ENCODE measurements at places on chromosomes 4 and X. TPM values are rescaled to one million over a fixed set of nuclear protein-coding genes. Genes with fewer than 3 reads are reported as not detected.

- H3K4me3 ChIP-seq, result no peak overlapping the region
- no peak overlapping the region for H3K27ac ChIP-seq
- H3K36me3 ChIP-seq, result no peaks in the 10 kb centered on the region
- no peaks in the 10 kb centered on the region for H3K4me1 ChIP-seq
These were observed 887.1 kb upstream of the AGA start for GRCh38 chr4:178329226-178329872.

DNA sequence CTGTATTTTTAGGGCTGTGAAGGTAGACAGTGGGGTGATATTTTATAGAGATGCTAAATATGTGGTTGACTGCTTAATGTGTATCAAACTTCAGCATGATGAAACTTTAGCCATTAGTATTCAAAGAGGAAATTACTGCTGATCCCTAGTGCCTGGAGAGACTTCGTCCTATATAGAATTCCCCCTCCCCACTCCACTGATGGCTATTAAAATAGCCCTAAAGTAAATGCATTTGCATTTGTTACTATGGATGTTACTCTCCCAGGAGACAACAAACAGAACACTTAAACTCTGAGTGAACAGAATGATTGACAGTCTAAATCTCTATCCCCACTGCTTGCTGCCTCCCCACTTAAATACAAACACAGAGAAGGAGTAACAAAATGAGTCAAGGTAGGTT, 39.1 kb downstream of the ADGRL3 start:
- no peaks in the 10 kb centered on the region for H3K36me3 ChIP-seq
- no peak overlapping the region for H3K27ac ChIP-seq
- H3K4me1 ChIP-seq, result no peaks in the 10 kb centered on the region
- DNase-seq, result no peak
- no peaks in the 10 kb centered on the region for H3K27me3 ChIP-seq

GRCh38 chr4:175806727-175807126, 5.3 kb downstream of the GPM6A start:
- H3K27me3 ChIP-seq, result no peaks in the 10 kb centered on the region
- no peaks in the 10 kb centered on the region for H3K36me3 ChIP-seq
- H3K27ac ChIP-seq, result no peak overlapping the region
- no peaks in the 10 kb centered on the region for H3K4me1 ChIP-seq
- no peak for DNase-seq

DNA sequence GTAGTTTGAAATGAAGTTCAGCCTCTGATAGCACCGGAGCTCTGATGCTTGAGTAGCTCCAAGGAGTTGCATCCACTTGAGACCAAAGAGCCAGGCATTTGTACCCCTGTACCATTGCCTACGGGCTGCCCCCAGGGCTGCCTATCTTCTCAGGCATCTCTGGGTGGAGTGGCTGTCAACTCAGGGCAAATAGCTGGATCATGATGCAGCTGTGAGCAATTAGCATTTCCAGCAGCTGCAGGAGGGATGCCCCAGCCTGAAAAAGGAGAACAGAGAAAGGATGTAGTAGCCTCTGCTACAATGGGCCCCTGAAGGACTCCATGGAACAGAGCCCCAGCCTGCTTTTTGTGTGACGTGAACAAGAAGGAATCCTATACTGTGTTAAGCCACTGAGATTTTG, 492.6 kb downstream of the BCOR start:
- H3K4me3 ChIP-seq, result no peak overlapping the region
- no peaks in the 10 kb centered on the region for H3K4me1 ChIP-seq

DNA sequence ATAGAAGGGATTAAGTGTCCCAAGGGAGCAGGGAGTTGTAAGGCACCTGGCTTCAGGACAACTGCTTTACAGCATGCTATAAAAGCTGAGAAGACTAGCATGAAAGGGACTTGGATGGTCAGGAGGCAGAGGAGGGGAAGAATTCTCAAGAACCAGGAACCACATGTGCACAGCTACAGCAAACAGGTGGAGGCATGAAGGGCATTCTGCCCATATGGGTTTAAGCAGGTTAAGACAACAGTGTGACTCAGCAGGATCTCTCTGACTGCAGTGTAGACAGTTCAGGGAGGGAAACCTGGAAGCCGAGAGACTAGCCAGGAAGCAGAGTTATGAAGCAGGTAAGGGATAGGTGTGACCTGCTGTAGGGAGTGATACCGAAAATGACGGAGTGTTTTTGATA, 117.0 kb downstream of the DHRSX start:
- no peak overlapping the region for H3K4me3 ChIP-seq
- no peaks in the 10 kb centered on the region for H3K36me3 ChIP-seq
- H3K27ac ChIP-seq, result no peak overlapping the region
- H3K4me1 ChIP-seq, result no peaks in the 10 kb centered on the region

- H3K4me3 ChIP-seq, result no peak overlapping the region
- DNase-seq, result no peak
- H3K4me1 ChIP-seq, result no peaks in the 10 kb centered on the region
- H3K36me3 ChIP-seq, result peaks cover 35% of the 10 kb centered on the region
These were observed 29.0 kb downstream of the DDX60L start for GRCh38 chr4:168451331-168451730.

GRCh38 chr4:162847945-162848549, 318.6 kb downstream of the NAF1 start:
- H3K27me3 ChIP-seq, result no peaks in the 10 kb centered on the region
- no peak overlapping the region for H3K4me3 ChIP-seq
- H3K4me1 ChIP-seq, result no peaks in the 10 kb centered on the region
- no peak overlapping the region for H3K27ac ChIP-seq
- no peaks in the 10 kb centered on the region for H3K36me3 ChIP-seq

GRCh38 chr4:82429728-82430192, 502 bp downstream of the HNRNPDL start:
- DNase-seq, result no peak
- peak overlapping the region; percentile 98 for H3K27ac ChIP-seq
- peak overlapping the region; percentile 93 for H3K4me3 ChIP-seq

GRCh38 chr4:137029026-137029425, 503.3 kb downstream of the PCDH18 start:
- DNase-seq, result no peak
- H3K27me3 ChIP-seq, result no peaks in the 10 kb centered on the region
- no peaks in the 10 kb centered on the region for H3K4me1 ChIP-seq
- no peaks in the 10 kb centered on the region for H3K36me3 ChIP-seq
- no peak overlapping the region for H3K4me3 ChIP-seq

- no peak for DNase-seq
- H3K27me3 ChIP-seq, result no peaks in the 10 kb centered on the region
- no peak overlapping the region for H3K4me3 ChIP-seq
- H3K27ac ChIP-seq, result no peak overlapping the region
These were observed 124.7 kb downstream of the HNRNPD start for GRCh38 chr4:82248903-82249632.

- no peak for DNase-seq
- no peaks in the 10 kb centered on the region for H3K36me3 ChIP-seq
- H3K27ac ChIP-seq, result no peak overlapping the region
- H3K27me3 ChIP-seq, result no peaks in the 10 kb centered on the region
- H3K4me1 ChIP-seq, result no peaks in the 10 kb centered on the region
- no peak overlapping the region for H3K4me3 ChIP-seq
These were observed 626.5 kb upstream of the CPEB2 start for GRCh38 chr4:14375816-14376215.

DNA sequence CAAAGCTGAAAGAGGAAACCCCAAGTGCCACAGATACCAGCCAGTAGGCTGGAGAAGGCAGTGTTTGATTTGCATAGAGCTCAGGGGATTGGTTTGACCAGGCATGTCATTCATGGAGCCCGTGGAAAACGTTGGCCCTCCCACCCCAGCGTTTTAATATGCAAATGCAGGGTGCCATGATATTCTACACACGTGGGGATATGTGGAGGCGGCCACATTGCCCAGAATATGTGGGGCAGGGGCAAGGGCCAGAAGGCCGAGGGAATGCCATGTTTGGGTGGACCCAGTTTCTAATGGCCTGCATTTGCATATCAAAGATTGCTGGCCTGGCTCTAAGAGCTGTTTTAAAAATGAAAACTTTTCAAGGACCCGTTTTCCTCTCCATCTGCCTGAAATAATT, 71.1 kb downstream of the MAP9 start:
- no peaks in the 10 kb centered on the region for H3K4me1 ChIP-seq
- no peak overlapping the region for H3K4me3 ChIP-seq
- no peaks in the 10 kb centered on the region for H3K36me3 ChIP-seq
- no peak for DNase-seq
- no peaks in the 10 kb centered on the region for H3K27me3 ChIP-seq
- no peak overlapping the region for H3K27ac ChIP-seq

DNA sequence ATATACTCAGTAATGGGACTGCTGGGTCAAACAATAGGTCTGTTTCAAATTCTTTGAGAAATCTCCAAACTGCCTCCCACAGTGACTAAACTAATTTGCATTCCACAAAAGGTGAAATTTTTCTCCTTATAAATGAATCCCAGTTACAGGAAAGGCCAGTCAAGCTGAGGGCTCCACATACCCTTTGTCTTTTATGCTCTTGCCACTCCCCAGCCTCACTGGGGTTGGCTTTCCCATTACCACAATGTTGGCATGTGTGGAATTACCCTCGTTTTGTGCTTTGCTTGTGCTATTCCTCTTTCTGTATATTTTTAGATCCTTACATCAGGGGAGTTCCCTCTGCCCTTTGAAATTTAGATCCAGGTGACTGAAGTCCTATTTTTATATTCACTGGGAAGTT, 220.2 kb upstream of the LCORL start:
- no peak overlapping the region for H3K27ac ChIP-seq
- no peaks in the 10 kb centered on the region for H3K4me1 ChIP-seq
- H3K27me3 ChIP-seq, result no peaks in the 10 kb centered on the region
- DNase-seq, result no peak
- H3K4me3 ChIP-seq, result no peak overlapping the region

DNA sequence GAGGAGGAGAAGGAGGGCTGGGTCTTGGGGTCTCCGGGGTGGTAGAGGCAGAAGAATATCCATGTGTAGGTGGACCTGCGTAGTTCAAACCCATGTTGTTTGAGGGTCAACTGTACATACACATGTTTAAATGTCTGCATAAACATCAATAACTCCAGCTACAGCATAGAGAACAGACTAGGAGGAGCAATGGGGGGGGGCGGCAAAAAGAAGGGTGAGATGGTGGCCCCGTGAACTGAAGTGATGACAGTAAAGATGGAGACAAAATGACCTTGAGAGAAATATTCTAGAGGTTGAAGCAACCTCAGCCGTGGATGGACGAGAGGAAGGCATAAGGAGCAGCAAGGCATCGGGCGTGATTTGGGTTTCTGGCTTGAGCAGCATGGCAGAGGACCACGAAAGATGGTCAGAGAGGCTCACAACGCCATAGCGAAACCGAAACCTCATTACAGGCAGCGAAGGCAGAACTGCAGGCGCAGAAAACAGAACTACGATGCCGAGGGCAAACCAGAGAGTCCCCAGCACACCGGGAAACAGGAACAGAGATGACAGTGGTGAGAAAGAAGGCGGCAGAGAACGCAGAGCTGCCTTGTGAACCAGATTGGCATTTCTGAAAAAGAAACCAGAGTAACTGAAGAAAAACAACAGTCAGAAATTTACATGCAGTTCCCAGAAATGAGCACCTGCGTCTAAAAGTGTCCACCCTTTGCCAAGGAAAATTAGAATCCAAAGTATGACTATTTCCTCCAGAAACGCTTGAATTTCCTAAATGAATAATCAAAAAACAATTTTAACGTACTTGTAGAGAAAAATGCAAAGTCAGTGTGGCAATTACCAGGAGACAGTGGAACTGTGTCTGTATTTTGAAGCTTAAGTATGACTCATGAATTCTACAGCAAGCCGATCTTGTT, 50.3 kb upstream of the ENPP6 start:
- H3K4me1 ChIP-seq, result no peaks in the 10 kb centered on the region
- DNase-seq, result peak; percentile 72
- peak overlapping the region; percentile 26 for H3K4me3 ChIP-seq
- H3K27ac ChIP-seq, result peak overlapping the region; percentile 84

DNA sequence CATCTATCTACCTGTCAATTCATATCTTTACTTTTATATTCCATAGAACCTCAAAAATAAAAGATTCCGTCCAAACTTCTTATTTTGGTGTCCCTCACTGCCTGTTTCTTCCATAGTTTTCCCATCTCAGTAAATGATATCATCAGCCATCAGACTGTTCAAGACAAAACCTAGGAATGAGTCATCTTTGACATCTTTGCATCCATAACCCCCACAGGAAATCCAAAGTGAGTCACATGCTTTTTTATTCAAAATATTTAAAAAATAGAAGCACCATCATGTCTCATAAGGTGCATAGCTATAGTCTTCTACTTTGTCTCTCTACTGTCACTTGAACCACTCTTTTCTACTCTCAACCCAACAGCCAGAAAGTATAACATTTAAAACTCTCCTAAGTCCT, 29.9 kb upstream of the CXXC4 start:
- H3K4me3 ChIP-seq, result no peak overlapping the region
- no peaks in the 10 kb centered on the region for H3K27me3 ChIP-seq
- H3K27ac ChIP-seq, result no peak overlapping the region
- H3K4me1 ChIP-seq, result no peaks in the 10 kb centered on the region
- no peaks in the 10 kb centered on the region for H3K36me3 ChIP-seq

DNA sequence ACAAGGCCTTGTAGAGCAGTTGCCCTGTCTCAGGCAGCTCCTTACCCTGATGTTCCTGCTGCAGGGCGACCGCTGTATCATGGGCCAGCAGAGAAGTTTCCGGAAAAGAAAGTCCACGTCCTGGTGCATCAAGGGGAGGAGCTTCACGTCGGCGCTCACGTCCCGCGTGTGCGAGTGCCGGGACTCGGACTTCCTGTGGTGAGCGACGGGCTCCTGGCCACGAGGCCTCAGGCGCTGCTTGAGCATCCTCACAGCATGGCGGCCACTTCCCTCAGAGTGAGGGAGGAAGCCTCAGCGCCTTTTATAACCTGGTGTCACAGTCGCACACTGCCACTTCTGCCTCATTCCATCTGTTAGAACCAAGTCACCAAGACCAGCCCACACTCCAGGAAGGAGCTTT, 225.5 kb downstream of the AFAP1 start:
- H3K4me1 ChIP-seq, result no peaks in the 10 kb centered on the region
- no peak overlapping the region for H3K4me3 ChIP-seq
- no peak overlapping the region for H3K27ac ChIP-seq
- no peak for DNase-seq
- peaks cover 2% of the 10 kb centered on the region for H3K27me3 ChIP-seq

DNA sequence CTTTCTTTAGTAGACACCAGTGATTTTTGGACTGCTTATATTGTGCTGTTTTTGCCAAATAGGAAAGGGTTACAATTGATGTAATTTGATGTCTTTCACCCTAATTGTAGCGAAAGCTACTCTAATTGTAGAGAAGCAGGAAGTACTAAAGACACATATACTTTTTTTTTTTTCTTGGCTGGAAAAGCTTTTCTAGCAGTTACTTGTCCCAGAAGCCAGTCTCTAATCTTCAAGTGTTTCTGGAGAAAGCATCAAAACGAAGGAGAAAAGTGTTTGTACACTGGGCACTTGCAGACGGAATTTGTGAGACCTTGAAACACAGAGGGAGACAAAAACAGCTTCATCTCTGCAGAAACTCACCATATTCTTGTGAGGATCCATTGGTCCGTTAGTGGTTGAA, 616.5 kb upstream of the LCORL start:
- no peak overlapping the region for H3K4me3 ChIP-seq
- H3K4me1 ChIP-seq, result no peaks in the 10 kb centered on the region
- no peak for DNase-seq
- H3K27me3 ChIP-seq, result no peaks in the 10 kb centered on the region

- H3K4me1 ChIP-seq, result no peaks in the 10 kb centered on the region
- no peak overlapping the region for H3K27ac ChIP-seq
- no peaks in the 10 kb centered on the region for H3K36me3 ChIP-seq
- no peak overlapping the region for H3K4me3 ChIP-seq
These were observed 99.1 kb upstream of the FAM47C start for GRCh38 chrX:36908801-36909675.

SASH3 gene
- total RNA-seq, result 41.2 TPM

PLP1 gene
- total RNA-seq, result not detected

COX7B2 gene
- not detected for total RNA-seq

CITED1 gene
- 0.43 TPM for total RNA-seq

ACE2 gene
- 3.4 TPM for total RNA-seq

ZCCHC18 gene
- total RNA-seq, result 1.6 TPM

NR3C2 gene
- total RNA-seq, result 25.9 TPM

PNMA5 gene
- not detected for total RNA-seq

SMR3A gene
- total RNA-seq, result not detected

CFAP47 gene
- total RNA-seq, result not detected

PABPC1L2B gene
- total RNA-seq, result not detected

Measured in upper lobe of right lung (tissue), 1 donor.